Vagina (tissue), 2 donors: ENCODE measurements at places on chromosomes 1 and 21. TPM values are rescaled to one million over a fixed set of nuclear protein-coding genes. Genes with fewer than 3 reads are reported as not detected.
A peak's percentile ranks its signal among the peaks of the same experiment; 100 is the strongest.

The CYP2J2 gene
- 0.74 TPM for total RNA-seq

The FALEC gene
- total RNA-seq: not detected

The ST6GALNAC3 gene
- total RNA-seq: 21.1 TPM

The BCAN gene
- total RNA-seq: 2.0 TPM

The ZFP69B gene
- 1.2 TPM for total RNA-seq

The RGS8 gene
- not detected for total RNA-seq

The SIKE1 gene
- 38.5 TPM for total RNA-seq

The XCL1 gene
- total RNA-seq: not detected

DNA sequence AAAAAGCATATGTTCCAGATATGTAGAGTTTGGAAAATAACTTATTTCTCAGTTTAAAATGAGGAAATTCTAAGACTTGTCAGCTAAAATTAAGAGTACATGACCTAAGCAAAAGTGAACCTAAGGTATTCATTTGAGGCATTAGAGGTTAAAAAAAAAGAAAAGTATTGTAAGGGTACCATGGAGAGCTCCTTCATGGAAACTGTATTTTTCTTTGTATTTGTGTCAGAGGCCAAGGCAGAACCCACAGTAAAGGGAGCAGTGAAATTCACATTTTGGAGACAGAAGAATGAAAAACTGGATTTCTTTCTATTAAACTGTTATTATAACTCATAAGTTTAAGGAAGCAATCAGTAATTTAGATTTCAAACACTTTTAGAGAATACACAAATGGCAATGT is 1494.8 kb downstream of the KCNT2 start:
- H3K4me1 ChIP-seq: no peaks in the 10 kb centered on the region
- no peaks in the 10 kb centered on the region for H3K27me3 ChIP-seq
- no peak for DNase-seq
- no peak overlapping the region for H3K4me3 ChIP-seq

DNA sequence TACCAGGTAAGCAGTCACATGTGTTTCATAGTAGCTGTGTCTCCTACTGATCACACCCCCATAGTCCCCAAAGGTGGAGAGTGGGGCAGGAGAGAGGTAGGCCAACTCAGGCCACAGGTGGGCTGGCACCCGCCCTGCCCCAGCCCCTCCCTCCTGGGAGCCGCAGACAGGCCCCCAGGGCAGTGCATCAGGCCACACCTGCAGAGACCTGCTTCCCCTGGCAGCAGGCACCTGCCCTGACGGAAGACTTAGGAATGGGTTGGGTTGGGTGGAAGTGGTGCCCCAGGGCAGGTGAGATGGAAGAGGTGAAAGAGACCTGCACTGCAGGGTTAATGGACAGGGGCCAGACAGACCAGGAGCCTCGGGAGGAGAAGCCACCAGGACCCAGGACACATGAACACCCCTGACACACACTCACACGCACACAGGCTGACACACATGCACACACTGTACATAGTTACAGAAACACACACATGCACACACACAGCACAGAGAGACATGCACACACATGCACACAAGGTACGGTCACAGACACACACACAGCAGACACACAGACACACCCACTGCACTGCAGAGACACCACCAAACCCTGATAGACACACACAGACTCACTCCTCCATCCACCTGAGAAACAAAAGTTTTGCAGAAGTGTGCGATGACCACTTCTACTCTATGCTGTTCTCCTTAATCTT is 1.7 kb upstream of the COL18A1 start:
- peak overlapping the region; percentile 90 for H3K27ac ChIP-seq
- no peak for DNase-seq
- H3K36me3 ChIP-seq: no peaks in the 10 kb centered on the region
- no peak overlapping the region for H3K4me3 ChIP-seq

DNA sequence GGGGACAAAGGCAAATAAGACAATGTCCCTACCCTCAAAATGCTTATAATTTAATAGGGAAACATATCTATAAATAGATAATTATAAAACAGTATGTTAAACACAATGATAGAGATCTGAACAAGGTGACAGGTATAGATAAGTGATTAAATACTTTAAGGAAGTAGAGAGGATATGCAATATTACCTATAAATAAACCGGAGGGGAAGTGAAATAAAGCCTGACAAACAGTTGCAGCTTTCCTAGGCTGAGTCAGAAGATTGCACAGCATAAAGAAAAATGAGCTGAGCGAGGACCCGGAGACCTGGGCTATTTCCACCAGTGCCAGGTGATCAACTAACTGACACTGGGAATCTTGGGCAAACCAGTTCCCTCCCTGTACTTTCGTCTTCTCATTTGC is 11.5 kb upstream of the PSRC1 start:
- no peaks in the 10 kb centered on the region for H3K36me3 ChIP-seq
- H3K27me3 ChIP-seq: no peaks in the 10 kb centered on the region
- no peak for DNase-seq
- peaks cover 10% of the 10 kb centered on the region for H3K4me1 ChIP-seq

- no peaks in the 10 kb centered on the region for H3K27me3 ChIP-seq
- H3K27ac ChIP-seq: no peak overlapping the region
- H3K36me3 ChIP-seq: no peaks in the 10 kb centered on the region
- DNase-seq: no peak
- H3K4me1 ChIP-seq: no peaks in the 10 kb centered on the region
- no peak overlapping the region for H3K4me3 ChIP-seq
These were observed 163.9 kb upstream of the LRRC7 start for GRCh38 chr1:69403756-69404320.

- H3K36me3 ChIP-seq: no peaks in the 10 kb centered on the region
- H3K4me3 ChIP-seq: no peak overlapping the region
- H3K27me3 ChIP-seq: no peaks in the 10 kb centered on the region
- H3K27ac ChIP-seq: no peak overlapping the region
These were observed 630.1 kb downstream of the BRINP3 start for GRCh38 chr1:189847613-189848012.

DNA sequence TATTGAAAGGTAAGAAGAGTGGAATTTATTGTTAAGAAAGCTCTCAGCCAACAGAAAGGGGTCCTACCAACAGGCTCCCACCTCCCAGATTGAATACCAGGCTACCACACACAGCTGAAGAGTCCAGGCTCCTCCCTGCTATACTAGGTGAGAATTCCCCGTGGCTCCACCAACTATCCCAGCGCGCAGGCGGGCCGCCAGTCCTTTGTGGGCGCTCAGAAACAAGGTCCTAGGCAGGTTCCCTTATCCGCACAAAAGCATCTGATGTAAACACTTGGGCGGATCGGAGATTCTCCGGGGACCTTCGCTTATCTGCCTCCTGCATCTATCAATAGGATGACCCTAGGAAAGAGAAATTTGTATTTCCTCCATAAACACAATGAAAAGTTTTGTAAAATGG is 423.9 kb upstream of the ADGRL4 start:
- no peak overlapping the region for H3K27ac ChIP-seq
- H3K4me3 ChIP-seq: no peak overlapping the region
- H3K27me3 ChIP-seq: no peaks in the 10 kb centered on the region
- no peaks in the 10 kb centered on the region for H3K4me1 ChIP-seq

DNA sequence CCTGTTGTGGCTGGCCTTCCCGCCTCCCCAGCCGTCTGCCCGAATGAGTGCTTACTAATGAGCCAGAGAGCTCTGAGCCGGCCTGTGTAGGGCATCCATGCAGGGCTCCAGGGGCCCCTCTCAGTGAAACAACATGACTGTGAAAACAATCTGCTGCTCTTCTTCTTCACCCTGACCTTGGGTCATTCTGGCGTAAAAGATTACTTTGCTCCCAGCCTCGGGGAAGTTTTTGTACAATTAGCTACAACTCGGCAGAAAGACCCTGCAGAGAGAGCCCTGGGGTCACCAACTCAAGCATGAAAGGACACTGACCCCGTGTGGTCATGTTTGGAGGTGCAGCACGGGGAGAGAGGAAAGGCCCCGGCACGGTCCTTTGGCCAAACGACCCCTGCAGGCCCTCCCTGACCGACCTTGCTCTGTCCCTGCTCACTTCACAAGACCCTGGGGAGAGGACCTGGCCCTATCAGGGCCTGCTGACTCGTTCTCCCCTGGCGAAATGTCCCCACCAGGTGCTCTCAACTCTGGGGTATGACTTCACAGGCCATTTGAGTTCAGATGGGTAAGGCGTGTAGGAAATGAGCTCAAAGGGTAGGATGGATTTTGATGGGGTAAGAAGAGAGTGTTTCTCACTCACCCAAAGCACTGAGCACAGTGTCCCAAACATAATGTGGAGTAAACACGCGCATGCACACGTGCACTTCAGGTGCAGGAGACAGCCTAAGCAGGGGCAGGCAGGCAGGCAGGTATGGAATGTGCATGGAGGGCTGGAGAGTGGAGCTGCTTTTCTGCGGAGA is 22.9 kb upstream of the FAM20B start:
- no peaks in the 10 kb centered on the region for H3K36me3 ChIP-seq
- H3K4me3 ChIP-seq: peak overlapping the region; percentile 11
- H3K27me3 ChIP-seq: no peaks in the 10 kb centered on the region

- H3K4me3 ChIP-seq: no peak overlapping the region
- H3K27ac ChIP-seq: no peak overlapping the region
- H3K4me1 ChIP-seq: no peaks in the 10 kb centered on the region
- DNase-seq: no peak
- no peaks in the 10 kb centered on the region for H3K36me3 ChIP-seq
- H3K27me3 ChIP-seq: no peaks in the 10 kb centered on the region
These were observed 152.9 kb downstream of the ATP6V1G3 start for GRCh38 chr1:198387587-198387986.

- no peaks in the 10 kb centered on the region for H3K36me3 ChIP-seq
- no peak overlapping the region for H3K4me3 ChIP-seq
- no peak for DNase-seq
- no peaks in the 10 kb centered on the region for H3K27me3 ChIP-seq
These were observed 570.1 kb upstream of the CXADR start for GRCh38 chr21:16942703-16943102.

DNA sequence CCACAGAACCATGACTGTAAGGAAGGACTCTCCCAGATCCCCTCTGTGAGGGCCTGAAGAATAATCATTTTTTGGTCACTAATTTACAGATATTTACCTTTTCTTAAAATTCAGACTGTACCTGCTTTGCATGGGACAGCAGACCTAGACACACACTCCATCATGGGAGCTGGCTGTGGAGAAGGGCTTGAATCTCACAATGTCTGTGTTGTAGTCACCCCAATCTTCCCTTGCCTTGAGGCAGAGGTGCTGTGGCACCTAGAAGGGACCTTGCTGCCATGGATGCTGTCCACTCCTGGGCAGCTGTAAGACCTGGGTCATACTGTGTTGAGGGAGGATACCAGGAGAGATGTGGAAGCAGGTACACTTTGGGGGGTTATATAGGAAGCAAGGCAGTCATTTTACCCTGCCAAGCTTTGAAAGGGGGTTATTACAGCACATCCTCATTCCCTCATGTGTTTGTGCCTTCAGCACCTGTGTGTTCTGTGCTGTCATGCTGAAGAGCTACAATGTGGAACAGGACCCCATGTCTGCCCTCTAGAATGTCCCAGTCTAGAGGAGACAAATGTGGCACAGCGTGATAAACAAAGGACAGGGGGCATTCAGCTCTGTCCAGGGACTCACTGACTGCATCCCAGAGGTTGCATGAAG is 27.1 kb downstream of the TRAF5 start:
- H3K4me3 ChIP-seq: no peak overlapping the region
- DNase-seq: peak; percentile 40
- H3K27ac ChIP-seq: no peak overlapping the region
- H3K36me3 ChIP-seq: peaks cover 14% of the 10 kb centered on the region

DNA sequence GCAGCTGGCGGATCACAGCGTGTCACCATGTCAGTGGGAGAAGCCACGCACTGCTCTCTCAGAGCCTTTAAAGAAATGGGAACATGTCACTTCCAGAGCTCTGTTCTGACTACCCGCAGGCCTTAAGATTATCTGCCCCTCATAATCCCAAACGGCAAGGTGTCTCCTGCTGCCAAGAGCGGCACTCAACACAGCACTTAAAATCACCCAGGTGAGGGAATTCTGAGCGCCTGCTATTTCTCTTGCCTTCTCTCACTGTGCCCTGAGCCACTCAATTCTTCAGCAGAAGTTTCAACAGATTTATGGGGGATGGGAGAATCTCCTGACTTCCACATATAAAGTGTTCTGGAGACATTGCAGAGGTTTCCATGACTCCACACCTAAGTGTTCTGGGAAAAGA is 137.9 kb downstream of the LMO4 start:
- H3K36me3 ChIP-seq: no peaks in the 10 kb centered on the region
- DNase-seq: no peak
- H3K4me1 ChIP-seq: no peaks in the 10 kb centered on the region
- no peak overlapping the region for H3K27ac ChIP-seq

- no peaks in the 10 kb centered on the region for H3K27me3 ChIP-seq
- H3K4me3 ChIP-seq: no peak overlapping the region
- H3K4me1 ChIP-seq: no peaks in the 10 kb centered on the region
- no peak for DNase-seq
- H3K27ac ChIP-seq: no peak overlapping the region
These were observed 5.5 kb upstream of the RGS21 start for GRCh38 chr1:192311281-192311680.

DNA sequence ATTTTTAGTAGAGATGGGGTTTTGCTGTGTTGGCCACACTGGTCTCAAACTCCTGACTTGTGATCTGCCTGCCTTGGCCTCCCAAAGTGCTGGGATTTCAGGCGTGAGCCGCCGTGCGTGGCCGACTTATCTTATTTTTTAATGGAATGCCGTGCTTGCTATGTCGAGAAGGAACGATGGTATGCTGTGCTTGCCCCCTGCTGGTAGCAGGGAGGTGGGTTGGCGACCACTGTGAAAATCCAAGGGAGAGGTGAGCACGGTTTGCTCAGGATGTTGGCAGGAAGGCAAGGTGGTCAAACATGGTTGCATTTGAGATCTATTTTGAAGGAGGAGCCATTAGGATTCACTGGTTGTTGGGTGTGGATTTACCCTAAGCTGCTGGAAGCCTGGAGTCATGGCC is 45.8 kb upstream of the RCC2 start:
- H3K27ac ChIP-seq: no peak overlapping the region
- H3K4me1 ChIP-seq: peaks cover 12% of the 10 kb centered on the region
- no peak for DNase-seq
- H3K27me3 ChIP-seq: no peaks in the 10 kb centered on the region
- no peak overlapping the region for H3K4me3 ChIP-seq

- H3K36me3 ChIP-seq: no peaks in the 10 kb centered on the region
- H3K4me3 ChIP-seq: no peak overlapping the region
- H3K4me1 ChIP-seq: no peaks in the 10 kb centered on the region
- H3K27me3 ChIP-seq: no peaks in the 10 kb centered on the region
These were observed 6.7 kb downstream of the SLFNL1 start for GRCh38 chr1:41014871-41015270.

GRCh38 chr1:30329802-30330557 is 393.4 kb downstream of the MATN1 start:
- no peaks in the 10 kb centered on the region for H3K27me3 ChIP-seq
- no peaks in the 10 kb centered on the region for H3K4me1 ChIP-seq
- no peaks in the 10 kb centered on the region for H3K36me3 ChIP-seq
- no peak overlapping the region for H3K4me3 ChIP-seq
- H3K27ac ChIP-seq: no peak overlapping the region
- DNase-seq: no peak

DNA sequence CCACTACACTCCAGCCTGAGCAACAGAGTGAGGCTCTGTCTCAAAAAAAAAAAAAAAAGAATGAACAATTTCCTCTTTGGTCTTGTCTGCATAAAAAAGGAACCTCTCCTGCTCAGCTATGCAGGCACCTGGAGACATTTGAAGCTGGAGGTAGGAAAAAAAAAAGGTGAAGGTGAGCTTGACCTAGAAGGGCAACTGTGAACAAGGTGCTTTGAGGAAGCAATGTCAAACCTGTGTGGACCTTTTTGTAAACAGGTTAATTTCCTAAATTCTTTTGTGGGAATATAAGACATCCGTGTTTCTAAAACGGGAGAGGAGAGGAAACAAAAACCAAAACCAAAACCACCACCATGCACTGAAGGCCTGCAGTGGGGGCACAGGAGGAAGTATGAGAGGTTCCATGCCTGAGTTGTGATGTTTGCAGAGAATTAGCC is 77.5 kb downstream of the SLC45A1 start:
- H3K36me3 ChIP-seq: no peaks in the 10 kb centered on the region
- peaks cover 77% of the 10 kb centered on the region for H3K4me1 ChIP-seq
- no peaks in the 10 kb centered on the region for H3K27me3 ChIP-seq
- peak overlapping the region; percentile 49 for H3K27ac ChIP-seq
